Kasumi-1 (cell line): ENCODE measurements at places on chromosomes 7 and 10.

DNA sequence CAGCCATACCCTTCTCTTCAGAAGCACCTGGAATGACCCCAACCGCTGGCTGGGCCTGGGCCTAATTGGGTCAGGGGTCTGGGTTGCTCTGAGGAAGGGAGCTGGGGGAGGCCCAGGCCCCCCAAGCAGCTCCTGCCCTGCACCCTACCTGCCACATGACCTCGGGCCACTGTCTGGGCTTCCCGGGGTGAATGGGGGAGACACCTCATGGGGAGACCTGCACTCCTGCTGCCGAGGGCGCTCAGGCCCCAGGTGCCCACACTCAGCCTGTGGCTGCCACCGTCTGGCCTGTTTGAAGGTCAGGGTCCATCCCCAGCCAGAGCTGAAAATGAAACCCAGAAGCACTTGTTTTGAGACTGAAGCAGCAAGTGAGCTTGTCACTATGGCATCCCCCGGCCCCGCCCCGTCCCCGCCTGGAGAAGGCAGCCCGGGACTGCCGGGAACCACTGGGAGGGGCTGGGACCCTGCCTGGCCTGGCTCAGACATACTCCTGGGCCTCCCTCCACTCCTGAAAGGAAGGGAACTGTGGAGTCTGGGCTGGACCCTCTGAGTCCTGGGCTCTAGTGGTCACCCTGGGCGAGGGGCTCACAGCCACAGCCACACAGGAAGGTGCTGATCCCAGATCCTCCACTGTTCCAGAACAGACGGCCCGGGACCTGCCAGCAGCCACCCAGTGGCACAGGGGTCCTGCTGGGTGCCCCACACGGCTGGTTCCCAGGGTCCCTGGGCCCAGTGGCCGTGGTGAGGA lies 7.4 kb upstream of the MICALL2 start:
- no peak for DNase-seq

DNA sequence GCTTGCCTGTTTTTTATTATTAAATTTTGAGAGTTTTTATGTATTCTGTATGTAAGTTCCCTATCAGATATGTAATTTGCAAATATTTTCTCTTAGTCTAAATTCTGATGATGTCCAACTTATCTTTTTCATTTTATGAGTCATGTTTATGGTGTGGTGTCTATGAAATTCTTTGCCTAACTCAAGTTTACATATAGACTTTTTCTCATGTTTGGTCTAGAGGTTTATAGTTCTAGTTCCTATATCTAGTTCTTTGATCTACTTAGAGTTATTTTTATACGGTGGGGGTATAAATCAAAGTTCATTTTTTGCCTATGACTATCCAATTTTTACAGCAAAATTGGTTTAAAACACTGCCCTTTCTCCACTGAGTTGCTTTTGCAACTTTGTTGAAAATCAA lies 26.3 kb upstream of the CCDC7 start:
- no peak for DNase-seq

- DNase-seq, result no peak
Measured at GRCh38 chr10:118108194-118109026, 61.7 kb upstream of the RAB11FIP2 start.

DNA sequence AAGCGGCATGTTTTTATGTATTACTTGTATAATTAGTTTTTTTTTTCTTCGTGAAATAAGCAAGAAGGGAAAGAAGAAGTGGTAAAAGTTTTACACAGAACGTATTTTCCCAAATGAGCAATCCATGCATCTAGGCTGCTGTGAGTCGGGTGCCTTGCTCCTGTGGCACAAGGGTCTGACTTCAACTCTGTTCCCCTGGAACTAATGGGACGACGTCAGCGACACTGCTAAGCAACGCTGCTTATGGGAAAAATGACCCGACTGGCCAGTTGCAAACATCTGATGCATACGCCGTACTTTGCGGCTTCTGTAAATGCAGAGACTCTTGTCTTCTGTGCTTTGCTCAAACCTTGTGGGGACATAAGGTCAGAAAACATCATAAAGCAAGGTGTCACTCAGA lies 66.3 kb downstream of the MPP7 start:
- no peak for DNase-seq

DNA sequence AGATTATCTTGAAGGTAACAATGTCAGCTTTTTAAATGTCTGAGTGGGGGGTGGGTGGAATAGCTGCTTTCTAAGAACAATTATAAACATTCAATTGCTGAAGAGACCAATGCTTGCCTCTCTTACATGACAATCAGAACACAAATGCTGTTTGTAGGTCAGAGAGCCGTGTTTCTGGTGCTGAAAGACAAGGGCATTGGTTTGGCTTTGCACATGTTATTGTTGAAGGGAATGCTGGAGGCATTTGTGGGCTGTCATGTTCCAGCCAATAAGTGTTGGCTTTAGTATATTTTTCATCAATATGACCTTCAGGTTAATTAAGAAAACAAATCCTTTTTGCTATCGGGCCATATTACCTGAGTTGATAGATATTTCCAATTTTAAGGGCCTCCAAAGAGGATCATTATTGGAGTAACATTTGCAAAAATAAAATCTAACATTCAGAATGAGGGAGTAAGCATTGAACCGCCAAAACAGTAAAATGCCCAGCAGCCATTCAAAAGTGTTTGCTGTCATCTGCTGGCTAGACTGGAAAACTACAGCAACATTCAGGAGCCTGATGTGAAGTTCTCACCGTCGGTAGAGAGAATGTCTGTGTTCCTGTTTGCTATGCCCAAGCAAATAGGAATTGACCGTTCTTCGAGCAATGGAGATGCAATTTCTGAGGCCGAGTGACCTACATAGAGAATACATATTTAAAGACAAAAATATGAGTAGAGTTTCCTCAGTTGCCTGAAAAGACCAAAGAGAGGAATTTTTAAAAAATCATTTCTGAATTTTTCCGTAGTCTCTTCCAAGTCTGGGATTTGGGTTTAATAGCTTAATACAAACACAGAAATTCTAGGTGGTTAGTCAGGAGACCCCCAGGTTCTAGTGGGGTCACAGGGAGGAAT lies 118.9 kb downstream of the APBB1IP start:
- peak; percentile 80 for DNase-seq

- no peak for DNase-seq
Measured at GRCh38 chr10:83723080-83723479, 416.2 kb upstream of the GHITM start.

- DNase-seq, result no peak
Measured at GRCh38 chr7:29289156-29290021, 94.8 kb downstream of the CHN2 start.

- no peak for DNase-seq
Measured at GRCh38 chr10:70267161-70267933, 16.5 kb downstream of the NPFFR1 start.

DNA sequence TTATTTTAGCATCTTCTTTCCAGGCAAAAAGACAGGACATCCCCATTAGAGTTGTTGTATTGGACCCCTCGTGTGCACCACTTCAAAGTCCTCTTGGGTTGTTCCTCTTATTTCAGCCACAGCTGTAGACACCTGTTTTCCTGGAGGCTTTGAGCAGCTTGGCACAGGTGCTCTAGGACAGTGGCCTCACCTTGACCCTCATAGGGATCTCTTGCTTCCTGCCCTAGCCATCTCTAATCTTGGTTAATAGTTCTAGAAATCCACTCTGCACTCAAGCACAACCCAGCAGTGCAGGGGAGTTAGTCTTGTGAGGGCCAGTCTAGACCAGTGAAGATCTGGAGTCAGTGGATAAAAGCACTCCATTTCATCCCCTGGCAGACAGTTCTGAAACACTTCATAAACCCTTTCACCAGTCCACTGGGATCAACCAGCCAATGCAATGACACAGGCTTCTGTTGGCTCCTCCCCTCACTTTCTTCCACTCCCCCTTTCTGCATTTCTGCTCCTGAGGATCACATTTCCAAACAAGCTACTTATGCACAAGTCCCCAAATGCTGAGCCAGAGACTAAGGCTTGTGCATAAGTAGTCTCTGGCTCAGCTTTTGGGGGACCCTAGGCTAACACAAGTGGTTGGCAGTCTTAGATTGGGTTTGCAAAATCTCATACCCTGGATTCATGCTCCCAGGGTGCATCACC lies 131.5 kb upstream of the LAMB4 start:
- DNase-seq, result no peak

DNA sequence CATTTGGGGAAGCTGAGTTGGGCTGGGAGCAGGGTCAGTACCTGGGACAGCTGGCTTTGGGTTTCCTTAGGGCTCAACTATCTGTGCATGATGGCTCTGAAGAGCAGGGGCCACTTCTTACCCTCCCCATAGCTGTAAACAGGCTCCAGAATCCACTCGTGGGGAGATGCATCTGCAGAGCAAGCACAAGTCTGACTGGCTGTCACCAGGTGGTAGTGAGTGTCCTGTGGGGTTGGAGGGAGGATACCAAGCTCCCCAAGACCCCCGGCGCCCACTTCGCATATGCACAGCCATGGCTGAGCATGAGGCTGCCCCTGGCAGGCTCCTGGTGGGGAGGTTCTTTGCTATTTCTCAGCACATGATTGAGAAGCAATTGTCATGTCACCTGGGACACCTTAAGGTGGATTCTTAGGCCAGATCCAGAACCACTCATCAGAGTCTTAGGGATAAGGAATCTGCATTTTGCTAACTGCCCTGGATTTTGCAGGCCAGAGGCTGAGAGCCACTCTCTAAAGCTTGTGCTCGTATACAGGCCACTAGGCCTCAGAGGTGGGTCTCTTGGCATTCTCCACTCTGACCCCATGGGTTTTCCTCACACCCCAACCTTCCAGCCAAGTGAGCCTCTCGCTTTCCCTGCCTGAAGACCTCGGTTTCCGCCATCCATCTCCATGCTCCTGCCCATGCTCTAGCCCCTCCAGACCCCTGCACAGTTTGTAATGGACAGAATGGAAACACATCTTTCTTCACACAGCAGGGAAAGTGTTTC lies 53.7 kb downstream of the ADCY1 start:
- DNase-seq, result no peak

DNA sequence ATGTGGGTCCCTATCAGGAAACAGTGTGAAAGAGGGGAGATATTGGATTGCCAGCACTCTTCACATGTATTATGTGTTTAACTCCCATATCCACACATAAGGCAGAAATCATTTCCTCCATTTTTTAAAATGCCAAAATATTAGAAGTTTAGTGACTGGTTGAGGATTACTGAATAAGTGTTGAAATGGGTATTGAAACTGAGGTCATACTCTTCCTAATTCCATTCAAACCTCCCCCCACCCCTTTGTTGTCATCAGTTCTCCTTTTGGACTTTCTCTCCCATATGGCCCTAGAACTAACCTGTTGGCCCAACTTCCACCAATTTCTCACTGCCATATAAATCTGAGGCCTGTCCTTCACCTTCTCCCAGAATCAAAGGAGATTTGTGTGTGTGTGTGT lies 81.6 kb downstream of the EVX1 start:
- no peak for DNase-seq

GRCh38 chr7:100603726-100604027 lies 1.5 kb downstream of the PCOLCE start:
- no peak for DNase-seq

- DNase-seq, result no peak
Measured at GRCh38 chr10:82397854-82398253, 522.9 kb downstream of the NRG3 start.

- DNase-seq, result no peak
Measured at GRCh38 chr10:50415292-50415691, 164.0 kb upstream of the ASAH2 start.

GRCh38 chr10:127119936-127120335 lies 76.5 kb downstream of the INSYN2A start:
- no peak for DNase-seq

- no peak for DNase-seq
Measured at GRCh38 chr7:148505645-148506375, 84.8 kb upstream of the C7orf33 start.

DNA sequence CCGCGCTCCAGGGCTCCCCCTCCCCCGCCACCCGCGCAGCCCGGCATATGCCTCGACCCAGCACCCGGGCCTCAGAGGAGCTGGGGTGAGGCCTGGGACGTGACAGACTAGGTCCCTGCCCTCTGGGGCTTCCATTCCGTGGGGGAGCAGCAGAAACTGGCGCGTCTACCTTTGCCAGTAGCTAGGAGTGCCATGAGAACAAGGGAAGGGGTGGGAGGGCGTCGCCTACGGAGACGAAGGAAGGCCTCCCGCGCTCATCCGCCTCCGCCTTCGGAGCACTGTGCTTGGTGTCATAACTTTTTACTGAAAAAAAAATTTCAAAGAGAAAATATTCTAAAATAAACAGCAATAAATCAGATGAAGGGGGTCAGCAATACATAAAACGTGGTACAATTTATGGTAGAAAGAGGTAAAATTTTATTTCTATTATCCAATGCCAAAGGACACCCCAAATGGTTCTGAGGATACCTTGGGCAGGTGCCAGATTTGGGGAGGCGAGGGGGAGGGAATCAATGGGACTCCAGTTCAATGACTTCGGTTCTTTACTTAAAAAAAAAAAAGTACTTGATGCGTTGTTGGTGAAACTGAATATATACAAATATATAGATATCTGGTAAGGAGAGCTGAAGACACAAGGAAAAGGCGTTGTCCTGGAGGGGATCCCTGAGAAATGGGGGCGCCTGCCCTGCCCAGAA lies 35.1 kb upstream of the GRID1 start:
- DNase-seq, result no peak

GRCh38 chr7:95919556-95919955 lies 147.2 kb downstream of the DYNC1I1 start:
- no peak for DNase-seq

- no peak for DNase-seq
Measured at GRCh38 chr7:101816595-101817470, 593 bp upstream of the CUX1 start.

GRCh38 chr7:36651404-36651803 lies 72.9 kb downstream of the AOAH start:
- no peak for DNase-seq

DNA sequence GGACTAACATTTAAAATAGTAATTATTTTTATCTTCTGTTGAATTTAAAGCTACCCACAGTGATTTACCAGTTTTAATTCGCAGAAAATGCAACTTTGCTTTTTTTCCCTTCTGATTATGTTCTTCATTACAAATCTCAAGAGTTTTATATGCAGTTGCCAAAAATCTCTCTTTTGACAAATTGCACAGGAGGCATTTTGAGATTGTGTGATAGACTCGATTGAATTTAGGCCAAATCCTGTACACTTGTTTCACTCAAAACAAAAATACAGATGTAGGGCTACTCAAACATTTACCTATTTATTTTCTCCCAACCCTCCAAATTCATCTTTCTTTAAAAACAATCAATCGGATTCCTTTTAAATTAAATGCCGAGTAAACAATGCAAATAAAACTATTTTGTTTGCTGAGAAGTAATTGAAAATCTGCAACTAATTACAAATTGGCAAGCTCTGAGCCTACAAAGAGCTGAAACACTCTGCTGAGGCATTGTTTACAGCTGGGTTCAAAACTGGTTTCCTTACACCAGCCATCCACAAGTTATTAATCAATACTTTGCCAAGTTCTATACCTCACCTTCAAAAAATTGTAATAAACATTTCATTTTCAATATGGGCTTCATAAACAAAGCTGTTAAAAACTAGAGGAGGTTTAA lies 214.9 kb upstream of the TCF7L2 start:
- DNase-seq, result no peak
